ENCODE measurements at places on chromosomes 16 and 17.
A peak's percentile ranks its signal among the peaks of the same experiment; 100 is the strongest.

DNA sequence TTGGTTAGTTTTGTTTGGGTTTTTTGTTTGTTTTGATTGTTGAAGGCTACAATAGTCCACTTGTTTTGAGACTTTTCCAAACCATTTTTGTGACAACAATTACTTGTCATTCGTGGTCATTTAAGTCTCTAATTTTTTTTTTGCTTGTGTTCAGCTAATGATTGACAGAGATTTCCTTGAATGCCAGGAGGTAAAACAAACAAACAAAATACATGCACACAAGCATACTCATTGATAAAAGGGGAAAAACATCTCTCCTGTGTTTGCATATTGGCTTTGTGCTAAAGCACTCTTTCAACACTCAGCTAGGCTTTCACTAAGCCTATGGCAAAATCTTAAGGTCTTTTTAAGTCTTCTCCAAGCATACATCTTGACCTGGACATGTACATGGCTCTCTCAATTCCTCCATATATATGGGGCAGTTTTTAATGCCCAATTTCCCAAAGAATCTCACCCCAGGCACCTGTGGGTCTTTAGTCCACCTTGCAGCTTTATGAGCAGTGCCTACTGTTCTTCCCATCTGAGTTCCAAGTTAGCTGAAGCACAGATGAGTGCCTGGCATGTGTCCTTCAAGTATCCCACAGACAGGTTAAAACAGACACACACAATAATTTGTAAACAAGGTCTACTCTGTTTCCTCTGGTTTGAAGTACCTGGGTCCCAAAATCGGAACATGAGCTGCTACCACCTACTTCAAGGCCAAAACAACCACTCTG, 24.2 kb upstream of the HS3ST3B1 start:
- no peak for DNase-seq

DNA sequence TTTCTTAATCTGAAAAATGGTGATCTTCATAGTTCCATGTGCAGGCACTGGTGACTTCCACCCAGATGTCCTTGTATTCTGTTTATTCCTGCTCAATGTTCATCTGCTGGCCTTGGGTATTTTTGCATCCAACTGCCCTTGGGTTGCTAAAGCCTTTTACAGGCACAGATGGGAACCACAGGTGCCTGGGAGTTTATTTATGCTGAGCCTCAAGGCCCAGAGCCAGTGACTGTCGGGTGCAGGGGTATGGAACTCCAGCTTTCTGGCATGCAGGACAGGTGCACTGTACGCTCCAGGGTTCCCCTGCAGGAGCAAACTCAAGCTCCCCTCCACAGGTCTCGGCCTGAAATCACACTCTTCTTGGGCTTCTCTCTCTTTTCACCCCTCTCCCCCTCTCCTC, 22.3 kb downstream of the DYNLRB2 start:
- DNase-seq = no peak

DNA sequence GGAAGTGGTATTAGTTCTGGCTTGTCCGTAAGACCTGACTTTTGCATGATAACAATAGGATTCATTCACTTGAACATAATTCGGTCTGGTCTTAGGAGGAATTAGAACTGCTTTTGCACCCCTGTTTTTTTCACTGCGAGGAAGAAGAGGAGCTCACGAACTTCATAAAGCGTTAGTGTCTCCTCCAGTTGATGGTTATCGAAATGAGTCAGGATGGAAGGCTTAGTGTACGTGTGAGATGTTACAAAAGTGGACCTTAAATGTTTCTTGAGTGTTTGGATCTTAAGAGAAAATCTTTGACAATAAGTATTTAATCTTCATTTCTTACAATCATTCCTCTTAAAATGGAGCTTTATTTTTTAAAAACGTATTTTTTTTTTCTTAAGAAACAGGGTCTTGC, 52.8 kb downstream of the USP10 start:
- no peak for DNase-seq

DNA sequence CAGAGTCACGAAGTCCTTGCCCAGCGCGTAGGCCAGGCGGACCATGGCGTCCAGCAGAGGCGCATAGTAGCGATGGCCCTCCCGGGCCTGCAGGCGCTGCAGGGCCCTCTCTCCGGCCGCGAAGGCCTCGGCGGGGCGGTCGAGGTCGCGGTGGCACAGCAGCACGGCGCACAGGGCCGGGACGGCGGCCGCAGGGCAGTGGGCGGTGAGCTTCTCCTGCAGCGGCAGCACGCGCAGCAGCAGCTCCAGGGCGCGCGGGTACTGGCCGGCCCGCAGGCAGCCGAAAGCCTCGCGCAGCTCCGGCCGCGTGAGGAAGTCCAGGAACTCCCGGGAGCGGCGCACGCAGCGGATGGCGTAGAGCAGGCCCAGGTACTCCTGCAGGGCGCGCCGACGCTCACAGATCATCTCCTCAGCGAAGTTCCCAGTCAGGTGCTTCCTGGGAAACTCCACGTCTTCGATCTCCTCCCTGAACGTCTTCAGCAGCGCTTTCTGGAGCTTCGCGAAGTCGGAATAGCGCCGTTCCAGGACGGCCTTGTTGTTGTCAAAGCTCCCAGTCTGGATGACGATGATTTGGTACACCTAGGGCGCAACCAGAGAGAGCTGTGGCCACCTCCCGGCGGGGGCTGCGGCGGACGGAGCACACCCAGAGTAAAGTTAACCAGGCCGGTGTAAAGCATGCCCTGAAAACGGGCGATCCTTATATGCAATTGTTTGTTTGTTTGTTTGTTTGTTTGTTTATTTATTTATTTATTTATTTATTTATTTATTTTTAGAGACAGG, 7.4 kb downstream of the SNX20 start:
- no peak for DNase-seq

DNA sequence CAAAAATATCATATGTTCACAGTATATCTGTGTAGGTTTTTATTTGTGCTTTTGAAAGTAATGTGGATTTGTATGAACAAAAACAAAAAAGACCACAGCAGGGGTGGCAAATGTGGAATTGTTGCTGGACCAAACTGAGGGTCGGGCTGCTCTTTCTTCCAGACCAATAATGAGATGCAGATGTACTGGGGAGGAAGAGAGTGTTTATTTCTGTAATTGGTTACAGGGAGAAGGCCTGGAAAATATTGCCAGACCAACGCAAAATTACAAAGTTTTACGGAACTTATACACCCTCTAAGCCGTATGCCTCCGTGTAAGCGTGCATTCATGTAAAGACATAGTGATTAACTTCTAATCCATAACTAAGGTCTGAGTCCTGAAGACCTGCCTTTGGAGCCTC, 353.9 kb upstream of the C16orf82 start:
- DNase-seq = no peak

GRCh38 chr17:16987066-16987829, 15.3 kb upstream of the TNFRSF13B start:
- DNase-seq = no peak

DNA sequence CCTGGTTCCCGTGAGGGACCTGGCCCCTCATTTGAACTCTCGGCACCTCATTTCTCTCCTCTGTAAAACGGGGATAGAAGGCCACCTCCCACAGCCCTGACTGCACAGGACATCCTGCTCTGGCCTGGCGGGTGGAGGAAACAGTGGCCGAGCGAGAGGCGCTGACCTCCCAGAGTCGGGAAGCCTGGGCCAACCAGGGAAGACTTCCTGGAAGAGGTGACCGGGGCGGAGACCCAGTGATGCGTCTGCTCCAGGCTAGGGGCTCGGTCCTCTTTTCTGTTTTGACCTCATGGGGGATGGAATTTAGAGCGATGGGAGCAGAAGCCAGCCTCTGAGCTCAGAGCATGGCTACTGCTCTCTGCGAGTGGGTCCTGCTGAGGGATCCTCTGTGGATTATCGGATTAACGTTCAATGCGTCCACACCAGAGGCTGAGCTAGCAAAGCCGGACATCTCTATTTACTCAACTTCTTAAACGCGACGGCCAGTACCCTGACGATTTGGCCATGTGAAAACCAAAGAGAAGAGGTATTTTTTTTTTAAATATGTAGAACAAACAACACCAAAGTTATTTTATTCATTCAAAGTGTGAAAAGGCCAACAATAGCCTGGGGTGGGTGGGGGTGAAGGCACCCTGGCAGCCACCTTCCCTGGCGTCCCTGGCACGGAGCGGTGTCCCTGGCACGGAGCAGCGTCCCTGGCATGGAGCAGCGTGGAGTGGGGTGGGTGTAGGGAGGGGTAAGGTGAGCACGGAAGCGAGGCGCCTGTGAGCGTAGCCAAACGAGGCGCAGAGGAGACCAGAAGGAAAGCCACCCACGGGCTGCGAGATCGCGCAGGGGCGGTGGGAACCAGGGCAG, 9.2 kb upstream of the MSLN start:
- peak; percentile 58 for DNase-seq

DNA sequence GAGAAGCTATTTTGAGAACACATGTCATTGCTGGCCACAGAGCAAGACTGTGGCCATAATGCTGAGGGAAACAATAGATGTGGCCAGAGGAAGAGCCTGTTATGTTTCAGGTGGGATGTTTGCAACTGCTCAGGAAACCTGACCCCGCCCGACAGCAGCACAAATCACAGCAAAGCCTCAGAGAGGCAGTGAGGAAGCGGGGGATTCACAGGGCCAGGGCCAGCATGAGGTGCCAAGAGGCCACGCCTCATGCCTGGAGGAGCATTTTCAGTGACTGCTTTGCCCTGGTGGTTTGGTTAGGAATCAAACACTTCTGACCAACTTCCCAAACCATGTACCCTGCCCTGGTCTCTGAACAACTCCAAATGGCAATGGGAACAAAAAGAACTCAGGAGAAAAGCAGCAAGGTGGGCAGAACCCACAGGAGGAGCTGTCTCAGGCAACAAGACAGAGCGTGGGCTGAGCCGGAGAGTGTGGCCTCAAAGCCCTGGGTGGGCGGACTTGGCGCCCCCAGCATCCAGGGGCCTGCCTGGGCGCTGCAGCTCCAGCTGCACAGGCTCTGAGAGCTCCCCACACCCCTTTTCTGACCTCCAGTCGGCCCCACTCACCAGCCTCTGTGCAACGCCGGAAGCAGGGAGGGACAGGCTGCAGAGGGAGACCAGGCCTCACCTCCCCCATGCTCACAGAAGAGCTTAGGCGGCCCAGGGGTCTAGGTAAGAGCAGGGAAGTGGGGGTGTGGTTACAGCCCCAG, 20.6 kb downstream of the HIC1 start:
- DNase-seq = peak; percentile 31

- no peak for DNase-seq
Measured at GRCh38 chr17:4506892-4507291, 8.2 kb downstream of the SPNS2 start.

GRCh38 chr17:27499451-27500265, 43.4 kb downstream of the KSR1 start:
- DNase-seq = no peak

Measured in neural progenitor cell (in vitro differentiated cells).